Motor neuron (in vitro differentiated cells): ENCODE measurements at places on chromosomes 5 and 9.

DNA sequence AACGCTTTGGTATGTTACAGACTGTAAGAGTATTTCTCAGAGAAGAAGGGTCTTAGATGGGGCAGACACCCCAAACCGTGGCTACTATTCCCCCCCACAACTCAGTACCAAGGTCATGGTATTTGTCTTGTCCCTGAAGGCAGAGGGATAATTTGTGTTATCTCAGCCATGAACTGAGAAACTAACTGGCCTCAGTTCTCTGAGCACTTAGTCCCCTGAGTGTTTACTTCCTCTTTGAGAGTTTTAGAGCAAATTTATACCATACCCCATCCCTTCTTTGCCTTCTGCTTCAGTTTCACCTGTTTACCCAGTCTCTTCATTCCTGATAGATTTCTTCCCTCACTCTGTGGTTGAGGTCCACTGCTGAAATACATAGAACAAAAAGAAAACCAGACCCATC, 183.9 kb downstream of the LRRC70 start:
- no peak for ATAC-seq

GRCh38 chr9:121550569-121551512, 51.2 kb upstream of the GGTA1 start:
- peak; percentile 77 for ATAC-seq

DNA sequence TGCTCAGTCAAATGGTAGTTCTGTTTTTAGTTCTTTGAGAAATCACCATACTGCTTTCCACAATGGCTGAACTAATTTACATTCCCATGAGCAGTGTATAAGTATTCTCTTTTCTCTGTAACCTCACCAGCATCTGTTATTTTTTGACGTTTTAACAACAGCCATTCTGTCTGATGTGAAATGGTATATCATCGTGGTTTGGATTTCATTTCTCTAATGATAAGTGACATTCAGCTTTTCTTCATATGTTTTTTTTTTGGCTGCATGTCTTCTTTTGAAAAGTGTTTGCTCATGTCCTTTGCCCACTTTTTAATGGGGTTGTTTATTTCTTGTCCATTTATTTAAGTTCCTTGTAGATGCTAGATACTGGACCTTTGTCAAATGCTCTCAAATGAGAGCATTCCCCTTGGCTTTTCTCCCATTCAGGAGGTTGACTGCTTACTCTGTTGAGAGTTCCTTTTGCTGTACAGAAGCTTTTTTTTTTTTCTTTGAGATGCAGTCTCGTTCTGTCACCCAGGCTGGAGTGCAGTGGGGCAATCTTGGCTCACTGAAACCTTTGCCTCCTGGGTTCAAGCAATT, 58.7 kb upstream of the RGMB start:
- ATAC-seq: no peak

DNA sequence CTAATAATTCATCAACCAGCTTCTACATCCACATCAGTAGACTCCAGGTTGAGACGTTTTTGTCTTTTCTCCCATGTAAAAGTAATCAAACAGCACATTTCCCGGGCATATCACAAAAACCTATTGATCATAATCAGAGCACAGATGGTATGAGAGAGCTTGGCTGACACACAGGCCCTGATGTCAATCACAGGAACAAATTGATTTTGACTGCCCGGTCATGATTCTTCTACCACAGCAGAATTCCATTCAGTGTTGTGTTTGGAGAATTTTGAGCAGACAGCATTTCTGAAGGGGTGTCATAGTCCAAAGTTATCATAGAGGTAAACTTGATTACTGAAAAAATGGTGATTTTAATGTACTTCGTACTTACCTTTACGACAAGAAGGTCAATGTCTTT, 351.1 kb downstream of the ZSWIM6 start:
- ATAC-seq: no peak

DNA sequence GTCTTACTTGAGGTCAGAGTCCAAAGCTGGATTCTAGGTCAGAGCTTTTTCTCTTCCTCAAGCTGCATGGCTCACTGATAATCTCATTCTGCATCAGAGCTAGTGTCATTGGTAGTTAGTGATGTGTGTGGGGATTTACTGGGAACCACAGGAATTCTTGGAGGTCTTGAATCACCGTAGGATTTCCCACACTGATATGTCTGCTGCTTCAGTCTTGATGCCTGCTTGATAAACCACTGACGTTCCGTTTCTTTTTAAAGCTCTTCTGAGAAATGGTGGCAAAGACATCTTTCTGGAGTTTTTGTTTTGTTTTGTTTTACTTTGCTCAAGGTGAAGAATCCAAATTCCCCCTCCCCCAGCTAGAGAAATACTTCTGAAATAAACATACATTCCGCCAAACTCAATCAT, 1.2 kb upstream of the GARIN3 start:
- no peak for ATAC-seq

- ATAC-seq: no peak
Observed at GRCh38 chr9:130140706-130141105, 31.5 kb upstream of the NCS1 start.

GRCh38 chr9:35923927-35924763, 14.9 kb downstream of the SPAAR start:
- ATAC-seq: peak; percentile 59

- no peak for ATAC-seq
Observed at GRCh38 chr5:123476731-123477130, 35.2 kb upstream of the CSNK1G3 start.

DNA sequence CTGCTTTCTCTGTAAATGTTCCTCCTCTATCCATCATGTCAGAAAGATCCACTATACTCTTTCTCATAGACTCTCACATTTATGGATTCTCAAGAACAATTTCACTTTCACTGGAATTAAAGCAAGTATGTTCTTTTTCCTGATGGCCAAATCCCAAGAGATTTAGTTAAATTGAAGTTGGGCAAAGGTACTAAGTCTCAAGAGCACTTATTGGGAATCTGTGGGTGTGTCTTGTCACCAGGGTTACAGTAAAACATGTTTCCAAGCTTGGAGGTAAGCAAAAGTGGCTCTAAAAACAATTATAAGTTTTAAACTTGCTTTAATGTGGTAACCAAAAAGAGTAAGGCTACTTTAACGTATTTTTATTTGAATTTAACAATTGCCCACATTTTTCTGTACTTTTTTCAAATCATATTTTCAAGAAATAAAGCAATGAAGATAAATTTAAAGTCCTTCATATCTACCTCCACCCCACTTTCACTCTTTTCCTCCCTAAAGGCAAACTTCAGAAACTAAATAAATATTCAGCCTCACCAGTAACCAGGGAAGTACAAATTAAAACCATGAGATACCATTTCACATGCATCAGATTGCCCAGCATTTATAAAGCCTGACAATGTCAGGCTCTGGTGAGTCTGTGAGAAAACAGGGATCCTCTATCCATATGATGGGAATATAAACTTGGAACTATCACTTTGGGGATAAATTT, 387.4 kb downstream of the CETN3 start:
- peak; percentile 59 for ATAC-seq
